ENCODE measurements at places on chromosomes 2 and 18.

DNA sequence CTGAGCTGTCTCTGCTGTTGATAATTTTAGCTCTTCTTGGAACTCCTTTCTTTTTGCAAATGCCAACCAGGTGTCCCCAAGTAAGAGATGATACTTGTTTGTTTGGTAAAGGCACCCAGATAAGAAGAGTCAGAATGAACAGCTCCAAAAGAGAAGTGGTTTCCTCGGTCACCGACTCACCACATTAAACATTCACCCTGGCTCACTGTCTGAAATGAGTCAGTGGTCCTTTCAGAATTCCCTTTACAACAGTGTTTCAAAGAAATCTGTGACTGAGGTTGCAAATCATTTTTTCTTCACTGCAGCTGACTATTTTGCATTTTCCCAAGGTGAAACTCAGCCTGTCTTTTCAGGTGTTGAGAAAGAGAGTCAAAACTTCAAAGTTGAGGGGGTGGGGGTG is 16.2 kb upstream of the CXCR4 start:
- no peak for DNase-seq

DNA sequence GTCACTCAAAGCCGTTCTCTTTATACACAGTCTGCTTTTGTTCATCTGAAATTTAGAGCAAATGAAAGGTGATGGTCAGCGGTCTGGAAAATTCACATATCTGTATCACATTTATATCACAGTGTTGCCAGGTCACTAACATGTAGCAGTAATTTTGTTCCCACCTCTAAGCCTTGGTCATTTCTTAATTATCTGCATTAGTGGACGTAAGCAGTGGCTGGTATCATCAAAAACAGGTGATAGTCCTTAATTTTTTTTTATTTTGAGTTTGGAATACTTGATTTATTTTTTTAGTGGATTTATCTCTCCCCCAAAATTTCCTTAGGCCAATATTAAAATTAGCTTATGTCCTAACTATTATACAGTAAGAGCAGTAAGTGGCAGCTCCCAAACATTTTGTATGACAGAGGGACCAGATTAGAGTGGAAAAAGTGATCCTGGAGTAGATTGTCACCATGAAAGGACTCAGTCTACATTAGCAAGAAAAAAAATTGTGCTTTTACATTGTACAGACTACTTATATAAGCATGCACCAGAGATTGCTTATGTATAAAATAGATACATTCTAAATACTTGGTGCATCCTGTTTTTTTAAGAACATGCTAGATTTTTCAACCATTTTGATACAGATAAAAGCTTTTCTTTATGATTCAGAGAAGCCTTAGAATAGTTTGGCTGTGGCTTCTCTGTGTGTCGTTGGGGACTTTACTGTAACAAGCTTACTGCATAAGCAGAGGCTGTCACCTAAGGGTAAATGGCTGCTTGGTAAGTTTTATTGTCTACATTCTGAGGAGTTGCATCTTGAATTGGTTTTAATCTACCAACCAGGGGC is 65.0 kb downstream of the MAPRE2 start:
- no peak for DNase-seq

- no peak for DNase-seq
These were observed 927.8 kb downstream of the SUCLG1 start for GRCh38 chr2:83531206-83531826.

DNA sequence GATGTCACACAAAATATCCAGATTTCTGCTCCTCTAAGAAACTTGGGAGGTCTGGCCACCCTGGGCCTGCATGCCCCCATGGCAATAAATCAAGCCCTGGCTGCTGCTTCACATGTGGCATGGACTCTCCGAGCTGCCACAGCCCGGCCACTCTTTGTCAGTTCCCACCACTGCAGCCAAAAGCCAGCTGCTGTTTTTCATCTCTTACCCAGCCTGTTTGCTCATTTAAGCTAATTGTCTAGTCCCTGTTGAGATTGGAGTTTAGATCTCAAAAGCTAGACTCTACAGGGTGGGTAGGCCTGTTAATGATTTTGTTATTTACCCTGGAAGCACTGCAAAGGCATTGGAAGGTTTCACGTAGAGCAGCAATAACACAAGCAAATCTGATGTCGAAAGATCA is 20.9 kb upstream of the ANXA4 start:
- no peak for DNase-seq

- DNase-seq = no peak
These were observed 139.9 kb upstream of the EPAS1 start for GRCh38 chr2:46157072-46157965.

DNA sequence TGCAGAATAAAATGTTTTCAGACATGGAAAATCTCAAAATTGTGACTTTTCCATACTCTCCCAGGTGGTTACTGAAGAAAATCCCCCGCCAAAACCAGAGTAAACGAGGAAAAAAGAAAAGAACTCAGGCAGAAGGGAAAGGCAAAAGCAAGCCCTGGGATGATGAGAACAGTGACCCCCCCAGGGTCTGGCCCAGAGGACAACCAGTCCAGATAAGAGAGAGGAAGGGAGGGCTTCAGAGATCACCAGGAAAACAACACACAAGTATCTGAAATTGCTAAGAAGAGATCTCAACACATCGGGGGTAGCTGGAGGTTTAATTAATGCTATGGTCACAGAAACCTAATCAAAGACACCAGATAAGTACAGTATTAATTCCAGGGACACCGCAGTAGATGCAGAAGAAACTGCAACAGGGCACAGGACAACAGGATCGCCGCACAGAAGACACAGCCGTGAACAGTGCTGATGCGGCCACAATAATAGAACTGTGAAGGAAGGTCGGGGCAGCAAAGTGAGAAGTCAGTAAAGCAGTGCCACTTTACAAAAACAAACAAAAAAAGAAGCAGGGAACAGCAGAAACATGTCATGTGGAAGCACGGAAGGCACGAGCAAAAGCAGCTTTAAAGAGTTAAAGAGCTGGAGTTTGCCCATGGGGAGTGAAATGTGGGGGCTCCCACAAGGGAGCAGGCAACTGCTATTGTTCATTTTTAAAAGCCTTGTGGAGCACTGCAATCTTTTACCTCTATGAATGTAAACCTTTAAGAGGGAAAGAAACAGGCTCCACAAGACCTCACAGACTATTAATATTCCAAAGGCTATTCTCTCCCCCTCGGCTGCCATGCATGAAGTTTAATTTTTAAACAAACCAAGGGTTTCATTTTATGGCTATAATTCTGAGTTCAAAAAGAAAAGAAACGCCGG is 28.4 kb downstream of the FAM168B start:
- DNase-seq = no peak

GRCh38 chr2:9001778-9002177 is 1.7 kb downstream of the MBOAT2 start:
- DNase-seq = no peak

DNA sequence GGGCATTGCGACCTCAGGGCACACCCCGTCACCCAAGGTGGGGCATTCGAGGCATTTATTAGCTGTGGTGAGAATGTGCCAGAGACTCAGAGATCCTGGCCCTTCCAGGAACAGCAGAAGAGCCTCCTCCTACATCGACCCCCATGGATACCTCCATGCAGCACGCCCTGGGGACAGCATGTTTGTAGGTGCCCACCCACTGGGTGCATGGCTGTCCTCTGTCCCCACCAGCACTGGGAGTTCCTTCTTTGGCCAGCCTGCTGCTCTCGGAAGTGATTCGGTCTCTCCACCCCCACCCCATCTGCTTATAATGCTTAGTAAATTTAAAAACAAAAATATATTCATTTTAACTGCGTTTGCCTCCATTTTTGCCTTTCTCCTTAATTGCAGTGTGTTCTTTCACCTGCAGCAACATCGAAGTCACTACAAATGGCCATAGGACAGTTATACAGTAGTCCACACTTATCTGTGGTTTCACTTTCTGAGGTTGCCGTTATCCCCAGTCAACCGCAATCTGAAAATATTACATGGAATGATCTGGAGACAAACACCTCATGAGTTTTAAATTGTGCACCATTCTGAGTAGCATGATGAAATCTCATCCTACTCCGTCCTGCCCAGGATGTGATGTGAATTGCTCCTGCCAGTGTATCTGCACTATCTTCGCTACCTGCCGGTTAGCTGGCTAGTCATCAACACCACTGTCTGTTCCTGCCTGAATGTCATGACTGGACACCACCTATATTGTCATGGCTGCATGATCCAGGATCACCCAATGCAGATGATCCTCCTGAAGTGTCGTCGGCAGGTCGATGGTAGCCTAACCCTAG is 29.6 kb upstream of the ZCCHC2 start:
- no peak for DNase-seq

GRCh38 chr2:80778704-80779103 is 474.2 kb upstream of the LRRTM1 start:
- DNase-seq = no peak

DNA sequence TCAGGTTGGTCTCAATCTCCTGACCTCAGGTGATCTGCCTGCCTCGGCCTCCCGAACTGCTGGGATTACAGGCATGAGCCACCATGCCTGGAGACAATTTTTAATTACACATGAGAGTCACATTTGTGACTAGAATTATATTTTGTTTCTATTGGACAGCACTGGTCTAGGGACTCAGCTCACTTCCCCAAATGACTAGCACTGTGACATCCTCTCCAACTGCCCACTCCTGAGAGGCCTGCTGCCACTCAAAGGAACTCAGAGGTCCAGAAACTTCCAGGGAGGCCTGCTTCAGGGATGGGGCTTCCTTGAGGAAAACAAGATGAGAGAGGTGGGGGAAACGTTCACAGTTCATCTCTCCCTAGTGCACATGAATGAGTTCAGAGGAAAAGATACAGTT is 29.5 kb downstream of the TMEM163 start:
- DNase-seq = no peak

DNA sequence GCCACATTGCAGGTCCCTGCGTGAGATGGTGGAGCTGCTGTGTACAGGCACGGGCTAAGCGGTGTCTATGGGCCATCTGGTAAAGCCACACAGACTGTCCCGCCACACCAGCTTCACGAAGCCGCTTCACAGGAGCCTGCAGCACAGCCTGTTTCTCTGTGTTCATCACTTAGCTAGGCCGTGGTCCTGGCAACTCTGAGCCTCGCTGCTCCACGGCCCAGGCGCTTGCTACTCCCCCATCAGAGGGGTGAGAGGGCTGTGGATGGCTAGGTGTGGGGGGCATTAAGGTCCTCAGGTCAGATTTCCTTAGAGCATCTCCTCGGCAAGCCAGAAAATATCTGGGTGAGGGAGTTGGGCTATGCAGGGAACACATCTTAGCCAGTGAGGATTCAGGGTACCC is 225.7 kb downstream of the GLI2 start:
- no peak for DNase-seq

DNA sequence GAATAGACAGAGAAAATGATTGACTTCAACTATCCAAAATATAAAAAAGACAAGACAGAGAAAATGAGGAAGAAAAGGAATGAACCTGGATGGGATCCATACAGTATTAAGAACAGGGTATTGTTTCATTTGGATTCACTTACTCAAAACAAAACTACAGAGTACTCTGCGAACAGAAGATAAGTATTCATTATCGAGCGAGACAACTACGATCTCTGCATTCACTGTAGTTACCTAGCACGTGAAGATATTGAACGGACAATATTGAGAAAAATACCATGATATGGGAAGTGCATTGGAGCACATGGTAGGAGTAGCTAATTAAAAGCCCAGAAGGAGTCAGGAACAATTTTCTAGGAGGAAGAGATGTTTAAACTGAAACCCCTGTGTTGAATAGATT is 1.0 kb upstream of the ORC2 start:
- DNase-seq = no peak

GRCh38 chr18:49582579-49582978 is 20.7 kb downstream of the LIPG start:
- no peak for DNase-seq

DNA sequence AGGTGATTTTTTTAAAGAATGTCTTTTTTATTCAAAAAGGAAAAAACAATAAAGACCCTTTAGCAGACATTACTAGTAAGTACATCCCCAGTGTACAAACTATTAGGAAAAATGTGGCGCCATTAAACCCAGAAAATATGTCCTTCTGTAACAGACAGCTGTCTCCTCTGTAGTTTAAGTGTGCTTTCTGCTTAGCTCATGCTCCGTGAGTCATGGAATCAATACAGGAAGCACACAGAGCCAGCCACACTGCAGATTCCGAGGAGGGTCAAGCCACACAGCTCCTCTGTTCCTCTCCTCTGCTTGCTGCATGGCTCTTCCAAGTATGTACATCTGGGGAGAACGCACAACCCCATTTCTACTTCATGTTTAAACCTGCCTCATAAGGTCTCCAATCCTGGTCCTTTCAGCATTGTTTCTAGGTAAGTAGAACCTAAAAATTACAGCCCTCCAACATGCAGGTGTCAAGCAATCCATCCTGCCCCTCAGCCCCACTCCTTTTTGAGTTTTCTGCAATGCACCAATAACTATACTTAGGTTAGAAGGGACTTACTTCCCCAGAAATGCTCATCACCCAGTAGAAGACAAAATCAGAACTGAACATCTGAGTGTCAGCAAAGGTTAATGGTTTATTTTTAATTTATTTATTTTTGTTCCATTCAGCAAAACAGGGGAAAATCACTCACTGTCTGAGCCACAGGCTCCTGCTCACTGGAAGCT is 37.5 kb downstream of the ACVR1 start:
- DNase-seq = peak; percentile 92

- no peak for DNase-seq
These were observed 4.9 kb downstream of the ANTXR1 start for GRCh38 chr2:69017835-69018234.

DNA sequence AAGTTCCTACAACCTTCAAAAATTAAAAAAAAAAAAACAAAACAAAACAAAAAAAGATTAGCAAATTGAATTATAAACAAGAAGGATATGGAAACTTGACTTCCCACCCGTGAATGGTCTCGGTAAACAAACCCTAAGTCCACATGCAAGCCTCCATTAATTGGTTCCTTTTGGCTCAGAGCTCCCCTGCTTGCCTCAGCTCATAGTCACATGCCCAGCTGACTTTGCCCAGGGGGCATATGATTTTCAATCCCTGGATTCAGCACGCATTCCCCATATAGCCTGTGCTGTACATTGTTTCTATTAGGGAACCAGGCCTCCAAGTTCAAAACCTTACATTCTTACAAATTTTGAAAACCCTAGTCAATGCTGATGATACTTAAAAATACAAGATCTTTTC is 95.0 kb downstream of the PID1 start:
- no peak for DNase-seq

DNA sequence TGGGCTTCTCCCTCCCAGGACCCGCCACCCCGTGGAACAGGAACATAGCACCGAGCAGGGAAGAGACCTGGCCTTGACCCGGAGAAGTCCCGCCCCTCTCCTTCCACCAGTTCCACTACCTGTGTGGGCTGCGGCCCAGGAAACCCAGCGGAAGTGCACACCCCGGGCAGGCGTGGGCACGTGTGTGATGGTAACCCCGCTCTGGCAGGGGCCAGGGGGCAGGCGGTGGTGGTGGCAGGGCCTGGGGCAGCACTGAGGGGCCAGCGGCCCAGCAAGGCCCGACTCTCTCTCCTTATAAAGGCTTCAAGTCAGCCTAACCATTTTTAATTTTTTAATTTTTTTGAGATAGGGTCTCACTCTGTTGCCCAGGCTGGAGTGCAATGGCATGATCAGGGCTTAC is 129.0 kb upstream of the FAM98A start:
- no peak for DNase-seq

DNA sequence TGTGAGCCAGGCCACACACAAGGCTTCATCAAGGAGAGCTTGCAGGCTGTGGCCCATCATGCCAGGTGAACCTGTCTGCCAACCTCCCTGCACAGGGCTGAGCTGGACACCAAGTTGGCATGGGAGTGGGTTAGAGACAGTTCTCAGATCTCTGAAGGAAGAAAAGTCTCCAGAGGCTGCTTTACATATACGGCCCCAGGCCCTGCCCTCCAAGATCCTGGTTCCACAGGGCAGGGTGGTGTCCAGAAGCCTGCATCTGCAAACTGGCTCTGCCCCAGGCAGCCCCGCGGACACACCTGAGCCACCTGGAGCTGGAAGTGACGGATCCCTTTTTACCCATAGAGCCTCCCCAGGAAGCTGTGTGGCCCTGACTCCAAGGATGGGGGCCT is 24.2 kb upstream of the HES6 start:
- no peak for DNase-seq
